GF-D8 (cell line): ENCODE measurements at places on chromosomes 12 and 14.

DNA sequence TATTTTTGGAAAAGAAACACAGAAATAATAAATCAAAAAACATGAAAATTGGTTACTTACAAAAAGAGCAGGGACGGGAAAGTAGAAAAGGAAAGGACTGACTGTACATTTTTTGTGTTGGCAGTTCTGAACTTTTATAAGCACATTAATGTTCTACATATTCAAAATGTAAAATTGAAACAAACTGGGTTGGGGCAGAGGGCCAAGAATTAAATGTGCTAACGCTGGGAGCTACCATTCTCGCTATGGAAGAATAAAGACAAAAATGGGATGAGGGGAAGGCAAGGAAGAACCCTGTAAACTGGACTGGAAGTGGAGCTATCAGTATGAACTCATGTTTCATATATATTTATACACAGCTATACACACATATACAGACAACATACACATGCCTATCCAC lies 24.5 kb downstream of the ATP2B1 start:
- DNase-seq = no peak

DNA sequence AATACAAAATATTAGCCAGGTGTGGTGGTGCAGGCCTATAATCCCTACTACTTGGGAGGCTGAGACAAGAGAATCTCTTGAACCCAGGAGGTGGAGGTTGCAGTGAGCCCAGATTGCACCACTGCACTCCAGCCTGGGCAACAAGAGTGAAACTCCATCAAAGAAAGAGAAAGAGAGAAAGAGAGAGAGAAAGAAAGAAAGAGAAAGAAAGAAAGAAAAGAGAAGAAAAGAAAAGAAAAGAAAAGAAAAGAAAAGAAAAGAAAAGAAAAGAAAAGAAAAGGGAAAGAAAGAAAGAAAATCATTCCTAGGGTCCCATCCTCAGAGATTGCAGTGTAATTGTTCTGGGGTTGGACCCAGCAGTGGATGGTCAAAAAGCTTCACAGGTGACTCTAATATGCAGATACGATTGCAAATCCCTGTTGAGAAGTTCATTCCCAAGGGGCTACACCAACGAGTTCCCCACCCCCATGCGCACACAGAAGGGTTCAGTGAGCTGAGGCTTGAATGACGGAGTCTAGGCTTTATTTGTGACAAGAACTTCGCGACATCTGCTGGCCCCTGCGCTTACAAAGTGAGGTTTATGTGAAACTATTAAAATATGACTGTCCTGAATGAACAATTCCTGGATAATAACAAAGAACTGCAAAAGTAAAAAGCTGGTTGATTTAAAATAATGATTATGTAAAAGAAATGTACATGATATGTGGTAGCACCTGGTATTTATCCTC lies 17.4 kb upstream of the RNASE12 start:
- DNase-seq = no peak

- DNase-seq = no peak
Observed at GRCh38 chr12:11630046-11630706, 19.3 kb upstream of the ETV6 start.

DNA sequence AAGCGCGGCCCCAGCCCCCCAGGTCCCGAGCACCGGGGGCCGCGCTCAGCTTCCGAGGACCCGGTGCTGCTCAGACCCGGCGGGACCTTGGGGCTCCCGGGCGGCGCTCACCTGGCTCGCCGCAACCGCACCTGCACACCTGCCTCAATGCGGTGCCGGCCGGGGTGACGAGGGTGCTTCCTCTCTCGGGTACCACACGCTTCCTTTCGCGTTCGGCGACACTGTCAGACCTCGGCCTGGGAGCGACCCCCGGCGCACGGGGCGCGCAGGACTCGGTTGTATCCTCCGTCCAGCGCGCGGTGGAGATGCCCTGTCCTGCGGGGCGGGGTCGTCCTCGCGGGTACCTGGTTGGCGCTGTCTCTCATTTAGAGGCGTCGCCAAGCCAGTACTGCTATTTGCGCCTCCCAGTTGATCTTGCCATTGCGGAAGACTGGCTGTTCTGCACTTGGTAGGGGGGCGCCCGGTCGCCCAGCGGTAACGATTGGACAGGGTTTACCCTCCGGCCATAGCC lies 718 bp downstream of the PACS2 start:
- no peak for DNase-seq

- DNase-seq = no peak
Observed at GRCh38 chr12:67477681-67478265, 170.8 kb upstream of the DYRK2 start.

DNA sequence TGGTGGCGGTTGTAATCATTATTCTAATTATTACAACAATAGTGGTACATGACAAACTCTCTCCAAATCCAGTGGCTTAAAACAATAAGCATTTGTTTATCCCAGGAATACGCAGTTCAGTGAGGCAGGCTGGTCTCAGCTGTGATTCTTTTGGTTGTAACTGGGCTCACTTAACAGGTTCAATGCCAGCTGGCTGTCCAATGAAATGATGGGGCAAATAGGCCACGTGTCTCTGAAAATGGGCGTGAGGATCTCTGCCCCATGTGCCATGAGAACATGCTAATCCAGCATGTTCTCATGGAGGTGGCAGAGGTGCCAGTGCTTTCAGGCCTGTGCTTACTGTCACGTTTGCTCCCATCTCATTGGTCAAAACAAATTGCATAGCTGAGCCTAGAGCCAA lies 73.1 kb upstream of the CLMN start:
- DNase-seq = no peak

- DNase-seq = no peak
Observed at GRCh38 chr12:66072135-66072534, 58.4 kb downstream of the LLPH start.

DNA sequence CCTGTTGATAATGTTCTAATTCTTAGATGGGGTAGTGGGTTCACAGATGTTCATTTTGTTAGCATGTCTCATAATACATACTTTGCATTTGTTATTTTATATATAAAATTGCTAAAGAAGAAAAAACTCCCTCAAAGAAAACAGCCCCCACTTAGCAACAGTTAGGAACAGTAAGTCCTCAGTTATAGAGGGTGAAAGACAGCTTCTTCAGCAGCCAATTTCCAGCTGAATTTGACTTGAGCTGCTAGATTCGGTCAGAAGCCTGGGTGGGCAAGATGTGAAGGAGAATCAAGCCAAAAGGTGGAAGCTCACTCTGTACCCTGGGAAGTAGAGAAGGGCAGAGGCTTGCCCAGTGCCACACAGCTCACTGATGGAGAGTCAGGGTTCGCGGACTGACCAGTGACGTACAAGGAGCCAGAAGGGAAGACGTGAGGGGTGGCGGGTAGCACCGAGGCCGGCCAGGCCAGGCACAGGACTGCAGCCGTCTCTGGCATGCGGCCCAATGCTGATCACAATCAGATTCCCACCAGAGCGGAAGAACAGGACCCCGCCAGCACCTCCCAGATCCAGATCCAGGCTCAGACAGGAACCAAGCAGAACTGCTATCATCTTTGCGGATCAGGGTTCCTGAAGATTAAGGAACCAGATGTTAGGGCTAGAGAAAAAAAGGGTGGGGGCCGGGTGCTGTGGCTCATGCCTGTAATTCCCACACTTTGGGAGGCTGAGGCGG lies 30.4 kb upstream of the VWF start:
- no peak for DNase-seq

- DNase-seq = no peak
Observed at GRCh38 chr14:27078191-27078590, 480.4 kb upstream of the NOVA1 start.

DNA sequence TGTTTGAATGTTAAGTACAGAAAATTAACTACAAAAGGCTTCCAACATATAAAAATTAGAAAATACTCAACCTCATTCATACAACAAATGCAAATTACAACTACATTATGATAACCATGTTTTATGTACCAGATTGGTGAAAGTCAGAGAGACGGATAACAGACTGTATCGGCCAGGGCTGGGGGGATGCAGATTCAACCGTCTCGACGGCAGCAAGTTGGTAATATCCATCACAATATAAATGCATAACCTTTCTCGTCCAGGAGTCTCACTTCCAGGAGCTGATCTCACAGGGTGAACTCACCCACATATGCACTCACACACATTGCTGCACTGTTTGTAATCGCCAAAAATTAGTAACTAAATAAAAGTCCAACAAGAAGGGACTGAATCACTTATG lies 89.4 kb downstream of the ITPK1 start:
- no peak for DNase-seq

- DNase-seq = no peak
Observed at GRCh38 chr12:119715268-119715620, 47.3 kb downstream of the PRKAB1 start.

GRCh38 chr14:64610049-64610746 lies 60.4 kb downstream of the PPP1R36 start:
- DNase-seq = no peak

DNA sequence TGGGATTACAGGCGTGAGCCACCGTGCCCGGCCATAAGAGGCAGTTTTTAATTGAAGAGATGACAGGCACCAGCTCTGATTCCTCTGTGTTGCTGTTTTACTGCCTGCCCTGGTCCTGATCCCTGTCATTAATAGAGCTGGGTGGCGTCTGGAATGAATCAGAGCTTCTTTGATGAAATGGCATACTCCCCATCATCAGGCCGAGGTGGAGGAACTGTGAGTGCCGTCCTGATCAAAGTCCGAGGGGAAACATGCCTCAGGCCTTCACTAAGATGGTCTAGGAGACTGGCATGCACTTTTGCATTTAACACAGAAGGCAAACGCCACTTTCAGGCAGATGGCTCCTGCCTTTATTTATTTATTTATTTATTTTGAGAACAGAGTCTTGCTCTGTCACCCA lies 34.1 kb downstream of the IL31 start:
- DNase-seq = no peak

- no peak for DNase-seq
Observed at GRCh38 chr12:52662093-52662917, 10.3 kb upstream of the KRT2 start.

DNA sequence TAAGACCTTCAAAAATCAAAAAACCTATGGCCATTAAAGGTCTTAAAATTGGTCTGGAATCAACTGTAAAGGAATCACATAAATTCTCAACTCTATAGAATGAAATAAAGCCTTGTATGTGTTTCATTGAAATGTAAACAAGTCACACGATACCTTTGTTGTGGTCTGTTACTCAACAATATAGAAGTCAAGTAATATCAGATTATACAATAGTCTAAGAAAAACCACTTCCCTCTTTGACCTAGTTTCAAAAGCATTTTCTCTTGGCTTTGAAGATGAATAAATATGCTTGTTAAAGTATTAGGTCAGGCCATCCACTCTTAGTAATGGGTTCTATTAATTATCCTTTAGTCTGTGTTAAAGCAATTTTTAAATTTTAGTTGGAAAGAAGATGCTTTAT lies 79.8 kb upstream of the DIO2 start:
- DNase-seq = peak; percentile 11

- no peak for DNase-seq
Observed at GRCh38 chr14:97485201-97485600, 688.0 kb downstream of the VRK1 start.

DNA sequence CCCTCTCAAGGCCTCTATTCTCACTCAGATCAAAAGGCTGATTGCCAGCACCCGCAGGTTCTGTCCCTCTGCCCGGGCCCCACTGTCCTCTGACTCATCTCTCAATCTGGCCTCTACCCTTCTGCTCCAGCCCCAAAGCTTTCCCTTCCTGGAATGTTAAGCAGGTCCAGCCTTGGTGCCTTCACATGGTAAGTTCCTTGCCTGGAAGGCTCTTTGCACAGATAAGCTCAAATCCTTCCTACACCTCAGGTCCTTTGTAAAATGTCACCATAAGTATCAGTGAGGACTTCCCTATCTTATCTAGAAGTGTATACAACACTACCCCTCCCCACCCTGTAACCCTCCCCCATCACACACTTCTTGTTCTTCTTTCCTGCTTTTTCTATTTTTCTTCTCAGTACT lies 22.2 kb downstream of the LPCAT3 start:
- DNase-seq = no peak

DNA sequence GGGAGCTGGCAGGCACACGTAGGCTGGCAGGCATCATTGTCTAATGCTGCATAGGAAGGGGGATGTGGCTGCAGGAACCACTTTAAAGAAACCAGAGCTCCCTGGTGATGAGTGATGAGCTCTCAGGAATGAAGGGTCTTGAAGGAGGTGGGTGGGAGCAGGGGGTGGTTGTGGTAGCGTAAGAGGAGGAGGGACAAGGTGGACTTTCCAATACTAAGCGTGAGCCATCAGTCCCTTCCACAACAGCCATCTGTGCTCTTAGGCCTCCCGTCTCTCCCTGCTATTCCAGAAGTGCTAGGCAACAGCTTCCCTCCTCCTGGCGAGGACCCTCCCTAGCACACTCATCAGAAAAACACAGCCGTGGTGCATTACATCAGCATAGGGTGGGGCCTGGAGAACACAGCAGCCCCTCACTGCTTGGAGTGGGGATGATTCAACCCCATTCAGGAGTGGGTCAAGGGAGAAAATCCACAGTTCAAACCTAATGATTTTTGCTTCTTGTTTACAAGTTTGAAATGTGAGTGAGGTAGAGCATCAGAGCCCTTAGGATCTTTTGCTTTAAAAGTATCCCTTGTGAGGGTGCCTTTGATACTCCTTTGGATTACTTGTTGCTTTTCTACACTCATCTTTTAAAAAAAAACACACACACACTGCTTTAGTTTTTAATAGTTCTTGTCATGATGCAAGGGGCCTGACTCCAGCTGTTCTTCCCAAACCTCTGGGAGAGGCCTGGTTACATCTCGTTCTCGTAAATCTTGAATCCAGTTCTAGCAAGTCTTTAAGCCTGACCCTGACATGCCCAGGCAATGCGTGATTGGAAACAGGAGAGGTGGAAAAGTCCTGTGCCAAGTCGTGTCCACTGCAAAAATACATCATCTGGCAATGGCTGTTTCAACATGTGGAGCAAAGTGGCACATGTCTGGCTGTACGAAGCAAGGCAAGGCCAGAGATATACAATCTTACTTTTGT lies 356.4 kb upstream of the DDHD1 start:
- no peak for DNase-seq

GRCh38 chr14:48435221-48435620 lies 759.8 kb upstream of the MDGA2 start:
- DNase-seq = no peak

GRCh38 chr12:25730489-25731349 lies 177.6 kb upstream of the LMNTD1 start:
- no peak for DNase-seq

DNA sequence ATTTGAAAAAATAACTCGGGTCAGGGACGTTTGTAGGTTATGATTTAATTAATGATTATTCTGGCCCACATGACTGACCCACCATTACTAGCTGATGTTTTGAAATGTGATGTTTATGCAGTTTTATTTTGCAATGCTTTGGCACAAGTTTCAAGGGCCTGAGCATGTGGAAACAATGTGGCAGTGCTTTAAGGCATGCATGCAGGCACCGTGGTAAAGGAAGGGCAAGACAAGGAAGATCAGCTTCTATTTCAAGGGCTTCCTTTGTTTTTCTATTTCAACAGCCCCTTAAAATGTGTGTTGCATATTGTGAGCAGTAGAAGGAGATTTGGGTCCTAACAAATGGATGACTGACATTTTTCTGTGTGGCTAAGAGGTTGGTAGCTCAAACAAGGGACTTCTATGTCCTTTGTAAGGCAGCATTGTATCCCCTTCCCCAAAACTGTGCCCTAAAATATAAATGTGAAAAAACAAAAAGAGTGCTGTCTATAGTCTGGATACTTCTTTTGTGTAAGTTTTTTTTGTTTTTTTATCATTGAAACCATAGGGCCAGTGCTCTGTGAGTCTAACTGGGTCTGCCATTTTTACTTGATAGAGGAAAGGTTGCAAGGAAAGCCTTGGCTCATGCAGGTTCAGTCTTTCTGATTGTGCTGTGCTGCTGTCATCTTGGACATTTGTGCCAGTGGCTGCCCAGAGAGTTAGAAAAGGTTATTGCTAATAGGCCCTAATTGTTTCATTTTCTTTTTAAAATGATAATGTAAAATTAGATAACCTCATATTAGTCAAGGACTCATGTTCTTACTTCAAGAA lies 103.5 kb downstream of the FGD4 start:
- DNase-seq = peak; percentile 47
